GM04504 (cell line): ENCODE measurements at places on chromosomes 3 and 15.
A peak's percentile ranks its signal among the peaks of the same experiment; 100 is the strongest.

DNA sequence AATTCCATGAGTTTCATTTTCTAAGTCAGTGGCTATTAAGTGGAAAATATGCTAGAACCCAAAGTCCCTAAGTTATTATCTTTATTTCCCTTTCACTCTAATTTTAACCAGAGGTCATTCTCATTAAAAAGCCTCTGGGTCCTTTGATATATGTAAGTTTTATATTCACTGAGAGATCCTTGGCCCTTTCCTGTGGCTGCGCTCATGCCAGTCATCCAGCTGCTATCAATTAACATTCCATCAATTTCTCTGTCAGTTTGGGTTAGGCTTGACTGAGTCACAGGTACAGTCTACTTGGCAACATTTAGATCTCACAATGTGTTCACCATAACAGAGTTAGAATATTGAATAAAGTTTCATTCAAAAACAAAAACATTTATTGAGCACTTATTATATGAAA is 58.0 kb upstream of the FBN1 start:
- peak; percentile 84 for DNase-seq

- no peak for DNase-seq
Observed at GRCh38 chr3:45113625-45114050, 32.5 kb downstream of the CDCP1 start.

DNA sequence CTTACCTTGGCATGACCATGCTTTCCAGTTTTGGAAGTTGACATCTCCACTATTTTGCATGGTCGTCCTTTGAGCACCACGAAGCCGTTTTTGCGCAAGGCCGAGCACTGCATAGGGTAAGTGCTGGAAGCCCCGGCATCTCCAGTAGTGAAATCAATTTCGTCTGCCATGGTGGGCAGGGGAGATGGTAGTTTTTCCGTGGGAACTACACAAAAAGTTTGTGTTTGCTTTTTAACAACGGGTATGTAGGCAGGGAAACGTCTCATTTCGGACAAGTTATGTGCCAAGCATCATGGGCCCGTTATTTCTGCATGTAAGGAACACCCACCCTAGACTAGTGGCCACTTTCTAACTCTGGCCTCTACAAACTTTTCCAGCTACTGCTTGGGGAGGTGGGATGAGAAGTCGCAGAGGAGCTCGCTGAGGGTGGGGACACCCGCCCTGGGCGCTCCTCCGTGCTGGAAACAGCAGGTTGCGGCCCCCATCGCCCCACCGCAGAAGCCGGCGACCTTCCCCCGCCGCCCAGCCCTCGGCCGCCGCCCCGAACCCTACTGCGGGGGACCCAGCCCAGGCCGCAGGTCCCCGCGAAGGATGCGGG is 701 bp downstream of the EIF5A2 start:
- DNase-seq: no peak

DNA sequence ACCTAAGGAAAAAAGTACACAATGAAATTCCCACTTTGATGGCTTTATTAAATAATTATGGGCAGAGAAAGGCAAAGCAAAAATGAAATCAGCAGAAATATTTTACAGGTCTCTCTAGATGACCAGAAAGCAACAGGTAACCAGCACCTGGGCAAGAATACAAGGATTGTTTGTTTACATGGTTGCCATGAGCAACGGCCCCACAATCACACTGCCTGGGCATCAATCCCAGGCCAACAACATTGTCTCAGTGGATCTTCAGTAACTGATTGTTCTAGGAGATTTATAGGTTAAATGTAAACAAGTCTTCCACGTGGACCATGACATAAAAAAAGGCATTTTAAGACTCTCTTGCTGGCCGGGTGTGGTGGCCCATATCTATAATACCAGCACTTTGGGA is 82.6 kb downstream of the PDZRN3 start:
- no peak for DNase-seq

DNA sequence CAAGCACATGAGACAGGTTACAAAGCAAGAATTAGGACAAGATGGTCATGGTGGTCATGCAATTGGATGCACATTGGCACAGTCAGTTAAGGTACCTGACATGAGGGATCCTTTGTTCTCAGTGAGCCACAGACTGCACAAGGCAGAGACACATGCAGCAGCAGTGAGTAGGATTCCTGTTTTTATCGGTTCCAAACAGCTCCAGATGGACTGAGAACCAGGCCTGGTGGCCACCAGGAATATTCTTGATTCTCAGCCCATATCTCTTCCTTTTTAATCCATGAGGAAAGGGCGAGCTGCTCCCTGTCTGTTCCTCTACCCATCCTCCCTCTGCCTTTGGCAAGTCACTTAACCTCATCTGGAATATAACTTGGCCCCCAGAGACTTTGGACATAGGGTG is 410.8 kb downstream of the GAP43 start:
- DNase-seq: no peak

GRCh38 chr15:39592500-39592899 is 11.6 kb downstream of the THBS1 start:
- peak; percentile 65 for DNase-seq

- no peak for DNase-seq
Observed at GRCh38 chr15:59515190-59515589, 77.2 kb downstream of the FAM81A start.

DNA sequence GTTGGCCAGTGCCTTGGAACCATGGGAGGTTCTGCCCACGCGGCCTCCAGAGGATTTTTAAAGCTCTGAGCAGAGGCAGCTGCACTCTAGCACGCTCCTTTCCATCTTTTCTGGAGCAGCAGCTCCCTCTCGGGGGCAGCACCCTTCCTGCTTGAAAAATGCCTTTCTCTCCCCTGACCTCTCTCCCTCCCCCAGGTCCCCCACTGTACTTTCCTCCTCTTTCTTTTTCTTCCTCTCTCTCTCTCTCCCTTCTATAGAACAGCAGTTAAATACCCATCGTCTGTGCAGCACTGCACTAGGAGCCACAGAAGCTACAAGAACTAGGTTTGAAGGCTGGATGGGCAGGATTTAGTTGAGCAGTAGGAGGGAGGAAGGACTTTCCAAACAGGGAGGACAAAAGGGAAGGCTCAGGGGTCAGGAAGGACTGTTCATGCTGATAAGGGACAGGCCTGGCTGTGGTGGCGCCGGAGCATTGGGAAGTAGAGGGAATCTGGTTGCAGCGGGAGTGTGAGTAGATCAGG is 4.4 kb downstream of the ALPK3 start:
- DNase-seq: no peak

GRCh38 chr3:174859756-174860155 is 622 bp downstream of the NAALADL2 start:
- DNase-seq: no peak

- DNase-seq: no peak
Observed at GRCh38 chr3:43089081-43089480, 16.8 kb downstream of the POMGNT2 start.

GRCh38 chr15:101447561-101448071 is 41.9 kb downstream of the PCSK6 start:
- DNase-seq: no peak

DNA sequence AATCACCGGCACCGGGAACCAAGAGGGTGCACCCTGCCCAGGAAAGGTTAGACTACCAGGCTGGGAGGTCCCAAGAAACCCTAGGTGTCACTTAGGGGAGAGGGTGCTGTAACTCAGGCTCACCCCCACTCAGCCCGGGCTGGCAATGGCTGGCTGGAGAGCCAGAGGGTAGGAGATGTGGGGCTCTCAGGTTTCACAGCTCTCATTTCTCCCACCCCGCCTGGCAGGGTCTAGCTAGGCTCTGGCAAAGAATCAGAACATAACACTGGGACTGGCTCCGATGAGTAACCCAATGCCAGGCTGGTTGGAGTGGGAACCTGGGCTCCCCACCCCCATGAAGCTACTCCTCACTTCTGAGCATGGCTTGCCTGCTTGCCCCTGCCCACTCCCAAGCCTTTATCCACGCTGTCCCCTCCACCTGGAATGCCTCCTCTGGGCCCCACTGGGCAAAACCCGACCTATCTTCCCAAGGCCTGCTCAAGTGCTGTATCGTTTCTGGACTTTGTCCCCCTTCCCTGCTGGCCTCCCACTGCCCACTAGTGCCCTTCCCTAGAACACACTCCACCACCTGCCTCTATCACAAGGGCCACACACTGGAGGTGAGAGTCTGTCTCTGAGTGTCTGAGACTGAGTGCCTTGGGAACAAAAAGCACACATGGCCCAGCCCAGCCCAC is 2.0 kb downstream of the CIB2 start:
- no peak for DNase-seq

GRCh38 chr3:2731843-2732242 is 378.3 kb downstream of the IL5RA start:
- DNase-seq: no peak

GRCh38 chr15:57035664-57036063 is 117.2 kb downstream of the TCF12 start:
- DNase-seq: no peak

DNA sequence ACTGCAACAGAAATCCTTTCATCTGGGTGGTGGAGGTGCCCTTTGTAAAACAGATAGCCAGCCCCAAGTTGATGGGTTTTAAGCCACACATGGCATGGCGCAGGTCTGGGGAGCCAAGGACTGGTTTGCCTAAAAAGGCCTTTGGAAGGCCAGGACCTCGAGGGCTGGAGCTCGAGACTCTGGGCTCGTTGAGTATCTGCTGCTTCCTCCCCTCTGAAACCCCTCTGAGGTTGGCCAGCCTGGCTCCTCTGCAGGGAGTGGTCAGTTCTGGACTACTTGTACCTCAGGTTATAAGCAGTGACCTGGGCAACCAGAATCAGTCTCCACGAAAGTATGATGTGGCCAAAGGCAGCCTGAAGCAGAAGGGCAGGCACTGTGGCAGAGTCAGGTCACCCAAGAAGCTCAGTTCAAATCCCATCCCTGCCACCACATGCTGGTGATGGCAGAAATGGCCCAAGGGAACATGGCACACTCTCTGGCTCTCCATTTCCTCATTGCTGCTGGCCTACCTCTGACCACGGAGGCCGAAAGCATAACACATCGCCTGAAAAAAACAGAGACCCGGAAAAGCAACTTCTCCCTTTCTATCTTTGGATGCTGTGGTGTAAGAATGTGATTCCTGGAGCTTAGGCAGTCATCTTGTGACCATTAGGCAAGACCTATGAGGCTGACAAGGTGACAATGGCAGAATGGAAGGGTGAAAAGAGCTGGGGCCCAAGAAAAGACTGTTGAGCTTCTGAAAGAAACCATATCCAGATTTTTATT is 51.2 kb downstream of the WNT7A start:
- no peak for DNase-seq

- no peak for DNase-seq
Observed at GRCh38 chr3:21477541-21478288, 273.3 kb downstream of the ZNF385D start.

- DNase-seq: no peak
Observed at GRCh38 chr3:150223558-150223957, 184.5 kb upstream of the TSC22D2 start.

DNA sequence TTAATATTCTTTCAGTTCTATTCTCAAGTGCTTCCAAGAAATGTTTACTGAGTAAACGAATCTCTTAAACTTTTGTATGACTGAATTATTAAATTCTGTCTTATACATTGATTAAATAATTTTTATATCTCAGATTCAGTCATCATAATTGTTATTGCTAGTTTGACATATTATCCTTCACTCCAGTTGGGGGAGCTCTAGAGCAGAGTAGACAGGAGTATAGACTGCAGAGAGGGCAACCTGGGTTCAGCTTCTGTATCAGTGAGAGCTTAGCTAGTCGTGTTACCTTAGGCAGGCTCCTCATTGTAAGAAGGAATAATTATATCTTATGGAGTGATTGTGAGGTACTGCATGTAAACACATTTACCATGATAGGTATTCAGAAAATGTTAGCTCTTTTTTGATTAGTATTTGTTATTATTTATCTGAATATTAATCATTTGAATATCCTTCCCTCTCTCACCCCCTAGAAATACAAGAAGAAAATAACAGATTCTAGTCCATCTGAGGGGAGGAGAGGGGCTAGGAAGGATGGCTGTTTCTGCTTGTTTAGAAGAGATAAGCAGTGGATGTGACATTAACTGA is 31.0 kb upstream of the ZCWPW2 start:
- peak; percentile 14 for DNase-seq

DNA sequence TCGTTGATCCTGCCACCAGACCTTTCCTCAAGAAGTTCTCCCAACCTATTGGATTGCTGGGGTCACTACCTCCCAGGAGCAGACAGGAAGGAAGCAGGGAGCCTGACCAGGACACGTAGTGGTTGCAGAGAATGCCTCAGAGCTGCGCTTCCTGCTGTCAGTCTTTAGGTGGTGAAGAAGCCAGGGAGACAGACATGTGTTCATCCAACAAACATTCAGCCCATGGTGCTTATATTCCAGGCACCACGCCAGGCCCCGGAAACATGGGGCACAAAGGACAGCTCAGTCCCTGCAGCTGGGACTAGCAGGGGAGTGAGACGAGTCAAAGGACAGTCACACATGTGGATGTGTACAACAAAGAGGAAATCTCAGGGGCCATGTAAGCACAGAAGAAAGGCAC is 26.0 kb upstream of the CORO2B start:
- DNase-seq: no peak

DNA sequence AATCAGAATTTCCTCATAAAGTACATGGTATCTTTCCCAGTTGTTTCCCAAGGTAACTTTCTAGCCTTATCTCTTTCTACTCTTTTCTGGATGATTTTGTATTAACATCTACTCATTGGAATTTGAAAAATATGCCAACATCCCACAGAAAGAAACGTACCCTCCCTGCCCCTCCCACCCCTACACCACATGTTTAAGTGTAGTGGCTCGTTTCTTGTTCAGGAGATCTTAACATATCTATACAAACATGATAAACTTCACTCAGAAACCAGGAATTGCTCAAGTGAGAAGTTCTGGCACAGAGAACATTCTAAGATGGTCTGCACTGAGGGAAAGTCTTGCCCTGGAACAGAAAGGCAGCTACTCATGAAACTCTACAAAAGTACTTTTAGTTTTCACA is 404.7 kb downstream of the SOX2 start:
- no peak for DNase-seq

- DNase-seq: peak; percentile 45
Observed at GRCh38 chr3:20041197-20041780, 1.0 kb downstream of the KAT2B start.

- peak; percentile 17 for DNase-seq
Observed at GRCh38 chr3:119098619-119099222, 47.2 kb upstream of the TEX55 start.

DNA sequence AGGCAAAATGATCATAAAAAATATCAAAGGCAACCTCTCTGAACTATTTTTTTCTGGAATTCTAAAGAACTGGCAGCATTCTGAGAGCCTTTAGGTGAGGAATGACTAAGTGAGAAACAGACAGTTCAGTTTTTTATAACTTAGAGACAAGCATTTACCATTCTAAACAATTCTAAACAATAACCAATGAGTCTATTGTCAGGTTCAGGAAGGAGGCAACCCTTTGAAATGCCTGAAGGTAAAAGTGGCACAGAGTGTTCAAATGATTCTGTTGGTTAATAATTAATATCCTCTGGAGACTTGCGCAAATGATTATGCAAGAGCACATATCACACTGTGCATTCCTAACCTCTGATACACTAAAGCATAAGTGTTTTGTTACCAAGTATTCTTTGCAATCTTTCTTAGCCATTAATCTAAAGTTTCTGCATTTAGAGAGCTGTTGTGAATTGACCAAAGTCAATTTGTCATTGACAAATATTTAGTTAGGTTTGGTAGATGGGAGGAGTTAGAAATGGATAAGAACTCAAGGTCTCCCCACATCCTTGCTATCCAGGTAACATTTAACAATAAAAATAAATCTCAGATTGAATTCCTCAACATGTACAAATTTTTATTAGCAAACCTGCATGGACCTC is 9.2 kb upstream of the TGFBR2 start:
- peak; percentile 43 for DNase-seq

GRCh38 chr3:24157106-24157505 is 212.0 kb downstream of the NR1D2 start:
- no peak for DNase-seq

GRCh38 chr3:155805204-155805801 is 775 bp downstream of the C3orf33 start:
- DNase-seq: no peak

GRCh38 chr15:87155771-87156170 is 1076.1 kb downstream of the AGBL1 start:
- DNase-seq: no peak
